BJ (cell line): ENCODE measurements at places on chromosomes 3 and 15.

GRCh38 chr15:69536726-69537512 lies 84.3 kb downstream of the RPLP1 start:
- DNase-seq: no peak

- no peak for DNase-seq
Measured at GRCh38 chr3:127847236-127847720, 25.0 kb upstream of the MGLL start.

- DNase-seq: peak; percentile 23
Measured at GRCh38 chr15:57025264-57025926, 107.0 kb downstream of the TCF12 start.

GRCh38 chr3:45909542-45909941 lies 23.2 kb downstream of the CCR9 start:
- DNase-seq: no peak

- no peak for DNase-seq
Measured at GRCh38 chr3:71907996-71908395, 123.0 kb upstream of the PROK2 start.

- no peak for DNase-seq
Measured at GRCh38 chr3:185931777-185932612, 5.8 kb downstream of the TRA2B start.

DNA sequence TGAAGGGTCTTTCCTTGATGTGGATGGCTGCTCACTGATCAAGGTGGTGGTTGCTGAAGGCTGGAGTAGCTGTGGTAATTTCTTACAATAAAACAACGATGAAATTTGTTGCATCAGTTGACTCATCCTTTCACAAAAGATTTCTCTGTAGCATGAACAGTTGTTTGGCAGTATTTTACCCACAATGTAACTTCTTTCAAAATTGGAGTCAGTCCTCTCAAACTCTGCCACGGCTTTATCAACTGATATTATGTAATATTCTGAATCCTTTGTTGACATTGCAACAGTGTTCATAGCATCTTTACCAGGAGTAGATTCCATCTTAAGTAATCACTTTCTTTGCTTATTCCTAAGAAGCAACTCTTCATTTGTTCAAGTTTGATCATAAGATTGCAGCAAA lies 252.6 kb downstream of the UBE2E2 start:
- DNase-seq: peak; percentile 39

DNA sequence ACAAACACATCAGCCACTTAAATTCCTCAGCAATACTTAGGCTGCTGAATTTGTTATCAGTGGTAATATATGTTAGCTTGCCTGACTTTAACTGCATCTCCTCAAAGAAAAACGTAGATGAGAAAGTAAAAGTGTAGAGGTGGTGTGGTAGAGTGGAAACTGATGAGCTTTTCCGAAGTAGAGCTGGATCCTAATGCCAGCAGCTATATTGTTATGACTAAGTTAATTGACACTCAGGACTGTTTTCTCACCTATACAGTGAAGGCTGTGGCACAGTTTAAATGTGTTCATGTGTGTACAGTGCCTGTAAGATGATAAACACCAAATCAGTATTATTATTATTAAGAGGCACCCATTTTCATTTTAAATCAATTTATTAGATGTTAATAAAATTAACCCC lies 174.9 kb downstream of the TNIK start:
- DNase-seq: no peak

DNA sequence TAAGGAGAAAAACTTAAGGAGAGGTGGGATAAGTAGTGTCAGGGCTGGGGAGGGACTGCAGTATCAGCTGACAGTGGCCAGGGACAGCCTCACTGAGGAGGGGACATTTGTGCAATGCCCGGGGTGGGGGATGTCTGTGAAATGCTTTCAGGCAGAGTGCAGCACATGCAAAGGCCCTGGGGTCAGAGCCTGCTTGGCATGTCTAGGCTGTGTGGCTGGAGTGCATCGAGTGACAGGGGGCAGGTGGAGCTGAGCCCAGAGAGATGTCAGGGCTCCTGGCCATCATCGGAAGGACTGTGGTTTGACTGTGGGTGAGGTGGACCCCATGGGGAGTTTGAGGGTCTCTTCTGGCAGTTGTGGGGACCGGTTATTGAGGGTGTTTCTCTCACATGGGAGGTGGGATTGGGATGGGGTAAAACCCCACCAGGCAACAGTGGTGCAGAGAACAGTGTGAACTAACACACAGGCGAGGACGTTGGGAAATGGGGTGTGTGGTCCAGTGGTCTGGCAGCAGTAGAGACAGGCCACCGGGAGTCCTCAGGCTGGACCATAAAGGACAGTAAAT lies 61.2 kb downstream of the FBLN2 start:
- no peak for DNase-seq

DNA sequence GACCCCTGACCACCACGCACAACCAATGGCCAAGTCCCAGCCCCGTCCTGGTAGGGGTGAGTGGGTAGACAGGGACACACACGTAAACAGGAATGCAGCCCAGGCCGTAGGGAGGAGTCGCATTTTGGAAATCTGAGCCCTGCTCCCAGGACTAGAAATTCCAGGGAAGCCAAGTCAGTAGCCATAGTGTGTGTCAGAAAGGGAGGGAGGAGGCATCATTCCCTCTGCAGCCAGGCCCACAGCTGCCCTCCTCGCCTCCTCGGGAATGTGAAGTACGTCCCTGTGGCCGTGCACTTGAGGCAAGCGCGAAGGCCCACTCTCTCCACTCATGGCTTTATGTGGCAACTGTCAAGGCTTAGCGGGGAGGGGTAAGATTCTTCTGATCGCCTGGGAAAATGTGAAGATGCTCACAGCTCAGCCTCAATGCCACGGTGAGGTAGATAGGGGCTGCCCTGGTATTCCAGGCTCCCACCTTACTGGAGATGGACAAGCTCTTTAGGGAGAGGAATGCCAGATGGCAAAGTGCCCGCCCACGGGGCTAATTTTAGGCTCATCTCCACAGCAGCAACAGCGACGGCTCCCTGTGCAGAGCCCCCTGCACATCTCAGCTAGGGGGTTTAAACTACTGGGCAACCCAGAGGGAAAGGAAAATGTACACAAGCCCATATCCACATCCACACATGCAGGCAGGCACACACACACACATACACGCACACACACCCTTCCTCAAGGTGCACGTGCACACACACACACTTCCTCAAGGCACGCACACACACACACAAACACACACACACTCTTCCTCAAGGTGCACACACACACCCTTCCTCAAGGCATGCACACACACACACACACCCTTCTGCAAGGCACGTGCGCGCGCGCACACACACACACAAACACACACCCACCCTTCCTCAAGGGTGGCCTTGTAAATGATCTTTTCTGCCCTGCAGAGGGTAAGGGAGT lies 65.5 kb downstream of the ADCY5 start:
- peak; percentile 26 for DNase-seq

DNA sequence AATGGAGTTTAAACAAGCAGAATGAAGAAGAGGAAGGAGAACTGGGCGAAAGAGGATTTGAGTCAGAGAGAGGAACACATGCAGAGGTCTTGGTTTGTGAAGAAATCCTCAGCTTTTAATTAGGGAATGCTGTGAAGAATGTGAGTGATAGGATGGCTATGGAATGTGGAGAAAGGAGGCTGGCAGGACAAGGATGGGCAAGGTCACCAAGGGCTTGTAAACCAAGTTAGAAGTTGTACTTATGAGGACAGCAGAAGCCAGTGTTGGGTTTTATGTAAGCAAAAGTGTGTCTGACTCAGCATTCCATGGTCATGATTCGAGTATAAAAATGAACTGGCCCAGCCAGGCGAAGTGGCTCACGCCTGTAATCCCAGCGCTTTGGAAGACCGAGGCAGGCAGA lies 60.0 kb upstream of the IL12A start:
- peak; percentile 97 for DNase-seq
